ENCODE measurements at places on chromosomes 6 and 20.
A peak's percentile ranks its signal among the peaks of the same experiment; 100 is the strongest.

- no peak for DNase-seq
Observed at GRCh38 chr6:12289365-12289919, 719 bp upstream of the EDN1 start.

DNA sequence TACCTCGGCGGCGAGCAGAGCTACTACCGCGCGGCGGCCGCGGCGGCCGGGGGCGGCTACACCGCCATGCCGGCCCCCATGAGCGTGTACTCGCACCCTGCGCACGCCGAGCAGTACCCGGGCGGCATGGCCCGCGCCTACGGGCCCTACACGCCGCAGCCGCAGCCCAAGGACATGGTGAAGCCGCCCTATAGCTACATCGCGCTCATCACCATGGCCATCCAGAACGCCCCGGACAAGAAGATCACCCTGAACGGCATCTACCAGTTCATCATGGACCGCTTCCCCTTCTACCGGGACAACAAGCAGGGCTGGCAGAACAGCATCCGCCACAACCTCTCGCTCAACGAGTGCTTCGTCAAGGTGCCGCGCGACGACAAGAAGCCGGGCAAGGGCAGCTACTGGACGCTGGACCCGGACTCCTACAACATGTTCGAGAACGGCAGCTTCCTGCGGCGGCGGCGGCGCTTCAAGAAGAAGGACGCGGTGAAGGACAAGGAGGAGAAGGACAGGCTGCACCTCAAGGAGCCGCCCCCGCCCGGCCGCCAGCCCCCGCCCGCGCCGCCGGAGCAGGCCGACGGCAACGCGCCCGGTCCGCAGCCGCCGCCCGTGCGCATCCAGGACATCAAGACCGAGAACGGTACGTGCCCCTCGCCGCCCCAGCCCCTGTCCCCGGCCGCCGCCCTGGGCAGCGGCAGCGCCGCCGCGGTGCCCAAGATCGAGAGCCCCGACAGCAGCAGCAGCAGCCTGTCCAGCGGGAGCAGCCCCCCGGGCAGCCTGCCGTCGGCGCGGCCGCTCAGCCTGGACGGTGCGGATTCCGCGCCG is 994 bp downstream of the FOXC1 start:
- DNase-seq, result no peak

- DNase-seq, result no peak
Observed at GRCh38 chr6:49806145-49806544, 19.1 kb upstream of the PGK2 start.

- DNase-seq, result no peak
Observed at GRCh38 chr6:130780122-130780521, 47.1 kb upstream of the SMLR1 start.

GRCh38 chr6:87828044-87828443 is 126.0 kb upstream of the AKIRIN2 start:
- no peak for DNase-seq

GRCh38 chr6:129673748-129674147 is 36.2 kb downstream of the ARHGAP18 start:
- no peak for DNase-seq

- no peak for DNase-seq
Observed at GRCh38 chr6:80548532-80548931, 442.1 kb downstream of the BCKDHB start.

GRCh38 chr6:62390401-62390800 is 104.4 kb upstream of the KHDRBS2 start:
- no peak for DNase-seq

GRCh38 chr6:110561696-110562095 is 85.3 kb upstream of the SLC22A16 start:
- DNase-seq, result no peak

- no peak for DNase-seq
Observed at GRCh38 chr20:1920252-1920651, 25.0 kb downstream of the SIRPA start.

- no peak for DNase-seq
Observed at GRCh38 chr20:43560974-43561373, 2.1 kb downstream of the SGK2 start.

GRCh38 chr20:13302647-13303450 is 81.8 kb downstream of the ISM1 start:
- no peak for DNase-seq

DNA sequence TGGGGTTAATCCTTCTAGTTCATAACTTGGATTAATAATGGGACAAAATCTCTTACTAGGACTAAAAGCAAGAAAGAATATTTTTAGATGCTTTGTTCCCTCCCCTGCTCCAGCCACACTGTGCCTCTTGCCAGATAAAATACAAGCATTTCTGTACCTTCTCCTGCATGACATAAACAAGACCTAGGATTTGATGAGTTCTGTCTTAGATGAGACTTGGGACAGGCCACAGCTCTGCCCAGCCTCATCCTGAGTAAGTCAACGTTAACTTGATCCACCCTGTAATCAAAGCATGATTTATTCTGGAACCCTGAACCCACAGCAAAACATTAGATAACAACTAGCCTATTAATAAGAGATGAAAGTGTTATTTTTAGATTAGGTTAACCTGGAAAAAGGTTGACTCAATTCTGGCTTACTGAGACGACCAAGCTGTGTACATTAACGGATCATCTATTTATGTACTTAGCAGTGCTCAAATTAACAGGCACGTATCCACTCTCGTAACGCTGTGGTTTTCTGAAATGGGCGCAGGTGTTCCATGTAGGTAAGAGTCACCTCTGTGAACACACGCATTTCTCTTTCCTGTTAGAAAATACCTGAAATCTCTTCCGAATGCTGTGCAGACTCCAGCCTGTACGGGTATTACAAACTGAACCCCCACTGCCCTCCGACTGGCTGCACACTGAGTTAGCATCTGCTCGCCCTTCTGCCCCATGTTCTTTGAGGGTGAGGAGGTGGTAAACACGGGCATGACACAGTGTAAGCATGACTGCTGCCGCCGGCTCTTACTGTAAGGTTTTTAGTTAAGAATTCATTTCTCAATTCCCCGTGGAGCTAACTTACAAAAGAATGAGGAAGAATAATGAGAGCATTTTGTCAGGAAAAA is 132.1 kb upstream of the FOXQ1 start:
- no peak for DNase-seq

GRCh38 chr20:63648895-63649589 is 4.2 kb downstream of the STMN3 start:
- no peak for DNase-seq

GRCh38 chr6:110239526-110240274 is 59.5 kb downstream of the CDC40 start:
- DNase-seq, result no peak

- no peak for DNase-seq
Observed at GRCh38 chr6:75691012-75691411, 58.0 kb upstream of the MYO6 start.

DNA sequence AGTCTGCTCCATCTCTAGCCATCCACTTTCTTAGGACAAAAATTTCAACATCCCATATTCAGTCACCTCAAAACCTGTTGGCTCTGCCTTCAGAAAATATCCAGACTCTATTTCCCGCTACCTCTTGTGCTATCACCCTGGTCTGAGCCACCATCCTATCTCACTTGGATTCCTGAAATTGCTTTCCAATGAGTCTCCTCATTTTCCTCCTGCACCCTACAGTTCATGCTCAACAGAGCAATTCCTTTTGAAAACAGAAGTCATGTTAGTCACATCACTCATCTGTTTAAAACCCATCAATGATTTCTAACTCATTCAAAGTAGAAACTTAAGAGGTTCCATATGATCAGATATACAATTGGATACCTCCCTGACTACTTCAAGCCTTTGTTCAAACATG is 229.9 kb downstream of the ADGRG6 start:
- DNase-seq, result no peak

DNA sequence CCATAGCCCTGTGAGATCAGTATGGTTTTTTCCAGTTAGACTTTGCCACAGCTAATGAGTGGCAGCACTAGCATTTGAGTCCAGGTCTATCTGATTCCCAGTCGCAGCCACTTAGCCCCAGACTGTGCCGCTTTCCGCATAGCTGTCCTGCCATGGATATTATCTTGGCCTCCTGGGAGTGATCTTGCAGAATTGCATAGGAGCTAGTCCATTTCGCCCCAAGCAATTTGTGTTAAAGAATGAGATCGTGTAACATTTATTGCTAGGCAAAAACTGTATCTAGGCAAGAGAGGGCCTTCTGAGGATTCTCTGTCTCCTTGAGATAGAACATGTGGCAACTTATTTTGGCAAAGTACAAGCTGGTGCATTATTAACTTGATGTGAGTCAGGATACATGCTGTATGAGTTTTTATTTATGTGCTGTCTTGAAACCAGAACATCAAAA is 74.2 kb downstream of the EZR start:
- DNase-seq, result no peak

GRCh38 chr6:15912505-15913400 is 216.1 kb upstream of the MYLIP start:
- DNase-seq, result no peak

DNA sequence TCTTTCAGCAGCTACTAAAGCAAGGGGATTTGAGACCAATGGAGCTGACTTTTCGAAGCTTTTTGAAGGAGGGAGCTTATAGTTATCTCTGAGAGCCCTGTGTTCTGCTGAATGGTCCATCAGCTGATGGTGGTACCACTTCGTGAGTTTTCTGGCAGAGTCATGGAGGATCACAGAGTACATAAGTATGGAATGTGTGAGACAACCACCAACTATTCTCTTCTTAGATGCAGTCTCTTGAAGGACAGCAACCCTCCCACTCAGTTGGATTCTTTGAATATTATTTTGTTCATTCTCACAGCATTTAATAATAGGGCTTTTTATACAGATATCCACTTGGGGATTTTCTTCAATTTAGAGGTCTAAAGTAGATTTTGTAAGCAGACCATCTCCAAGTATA is 75.3 kb downstream of the ELOVL2 start:
- DNase-seq, result no peak

GRCh38 chr6:96570053-96570452 is 7.1 kb downstream of the FHL5 start:
- no peak for DNase-seq

DNA sequence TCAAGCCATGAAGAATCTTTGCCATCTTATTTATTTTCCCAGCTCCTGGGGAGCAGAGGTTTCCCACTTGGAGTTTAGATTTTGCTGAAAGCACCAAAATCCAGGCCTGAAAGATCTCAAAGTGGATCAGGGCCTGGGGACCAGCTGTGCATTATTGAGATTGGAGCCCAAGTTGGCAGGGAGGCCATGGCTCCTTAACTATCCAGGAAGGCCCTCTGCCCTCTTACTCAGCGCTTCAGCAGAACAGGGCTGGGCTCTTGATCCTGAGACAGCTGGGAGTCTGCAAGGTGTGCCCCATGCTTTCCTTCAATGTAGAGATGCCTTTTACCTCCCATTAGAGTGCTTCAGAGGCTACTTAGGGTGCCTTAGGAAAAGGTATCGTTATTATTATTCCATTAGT is 24.6 kb downstream of the FOXO3 start:
- DNase-seq, result no peak

- DNase-seq, result no peak
Observed at GRCh38 chr6:81552644-81553043, 199.8 kb downstream of the TENT5A start.

DNA sequence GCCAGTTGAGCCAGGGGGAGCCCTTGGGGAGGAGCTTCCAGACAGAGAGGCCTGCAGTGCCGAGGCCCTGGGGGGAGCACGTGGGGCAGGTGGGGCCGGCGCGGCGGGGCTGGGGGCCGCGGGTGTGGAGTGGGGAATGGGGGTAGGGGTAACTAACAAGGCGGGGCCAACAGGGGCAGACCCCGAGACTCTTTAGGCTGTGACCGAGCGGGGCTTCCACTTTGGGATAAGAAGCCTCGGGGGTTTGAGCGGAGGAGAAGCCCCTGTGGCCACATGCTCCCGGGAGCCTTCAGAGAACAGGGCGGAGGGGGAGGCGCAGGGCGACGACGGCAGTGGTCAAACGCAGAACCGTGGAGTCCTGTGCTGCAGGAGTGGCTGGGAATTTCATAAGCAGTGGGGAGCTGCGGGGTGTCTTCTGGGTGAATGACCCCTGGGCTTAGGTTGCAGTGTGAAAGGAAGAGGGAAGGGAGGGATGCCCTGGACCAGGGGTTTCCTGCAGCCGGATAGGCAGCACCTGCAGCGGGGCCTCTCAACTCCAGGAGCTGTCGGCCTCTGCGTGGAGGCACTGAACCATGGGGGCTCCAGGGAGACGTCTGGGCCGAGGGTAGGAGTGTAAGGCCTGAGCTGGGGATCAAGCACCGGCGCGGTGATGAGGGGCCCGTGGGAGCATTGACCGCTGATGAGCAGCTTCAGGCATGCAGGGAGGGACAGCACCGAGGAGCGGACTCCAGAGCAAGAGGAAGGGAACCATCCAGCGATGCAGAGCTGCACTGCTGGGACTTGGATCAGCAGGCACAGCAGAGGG is 121.0 kb downstream of the SYNDIG1 start:
- DNase-seq, result no peak

GRCh38 chr6:162184465-162184864 is 543.1 kb downstream of the PRKN start:
- DNase-seq, result peak; percentile 47

DNA sequence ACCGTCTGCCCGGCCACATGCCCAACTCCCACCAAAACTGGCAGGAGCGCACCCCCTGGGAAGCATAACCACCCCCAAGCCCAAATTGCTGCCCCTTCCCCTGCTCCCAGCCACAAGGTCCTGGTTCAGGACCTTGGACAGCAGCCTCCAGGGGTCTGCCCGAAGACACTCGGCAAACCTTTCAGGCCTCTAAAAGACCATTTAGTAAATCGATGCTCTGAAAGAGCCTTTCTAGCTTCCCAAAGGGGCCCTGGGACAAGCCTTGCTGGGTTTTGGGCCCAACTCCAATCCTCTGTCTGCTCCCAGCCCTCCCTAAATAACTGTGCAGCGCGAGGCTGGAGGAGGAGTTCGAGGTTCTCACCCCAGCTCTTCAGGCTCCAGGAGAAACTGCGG is 30.5 kb downstream of the GRM4 start:
- no peak for DNase-seq

GRCh38 chr6:11437824-11438459 is 99.6 kb upstream of the TMEM170B start:
- no peak for DNase-seq

DNA sequence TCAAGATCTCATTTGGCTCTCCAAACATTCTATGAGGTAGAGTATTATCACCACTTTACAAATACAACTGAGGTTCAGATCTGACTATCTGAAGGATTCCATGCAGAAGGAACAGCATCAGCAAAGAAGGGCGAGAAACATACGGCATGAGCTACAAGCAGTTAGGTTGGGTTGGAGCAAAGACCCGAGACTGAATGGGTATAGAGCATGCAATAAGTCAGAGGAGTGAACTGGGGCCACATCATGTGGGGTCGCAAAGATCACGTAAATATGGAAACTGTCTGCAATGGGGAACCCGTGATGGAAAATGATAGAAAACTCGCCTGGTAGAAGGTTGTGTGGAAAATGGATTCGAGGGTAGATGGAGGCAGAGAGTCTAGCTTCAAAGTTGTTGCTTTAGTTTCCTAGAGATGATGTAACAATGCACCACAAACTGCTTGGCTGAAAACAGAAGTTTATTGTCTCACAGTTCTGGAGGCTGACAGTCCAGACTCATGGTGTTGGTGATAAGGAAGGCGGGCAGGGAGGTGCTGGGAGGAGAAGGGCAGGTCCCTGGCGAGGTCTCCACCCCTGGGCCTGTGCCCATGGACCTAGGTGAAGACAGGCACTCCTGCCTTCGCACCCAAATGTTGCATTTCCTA is 44.3 kb upstream of the BCLAF1 start:
- DNase-seq, result no peak

GRCh38 chr20:19850198-19850533 is 92.1 kb downstream of the RIN2 start:
- no peak for DNase-seq
